ENCODE measurements at places on chromosomes 3 and 15.

DNA sequence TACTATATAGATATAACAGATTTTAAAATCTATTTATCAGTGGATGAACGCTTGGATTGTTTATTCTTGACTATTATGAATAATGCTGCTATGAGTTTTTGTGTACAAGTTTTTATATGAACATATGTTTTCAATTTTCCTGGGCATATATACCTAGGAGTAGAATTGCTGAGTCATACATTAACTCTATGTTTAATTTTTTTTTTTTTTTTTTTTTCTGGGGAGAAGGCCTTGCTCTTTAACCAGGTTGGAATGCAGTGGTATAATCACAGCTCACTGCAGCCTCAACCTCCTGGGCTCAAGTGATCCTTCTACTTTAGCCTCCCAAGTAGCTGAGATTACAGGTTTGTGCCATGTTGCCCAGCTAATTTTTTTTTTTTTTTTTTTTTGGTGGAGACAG is 9.1 kb downstream of the CIDEC start:
- DNase-seq = no peak

- no peak for DNase-seq
Measured at GRCh38 chr3:119967353-119968006, 126.8 kb downstream of the GSK3B start.

GRCh38 chr15:83992324-83993031 is 243.1 kb upstream of the GOLGA6L4 start:
- DNase-seq = no peak

DNA sequence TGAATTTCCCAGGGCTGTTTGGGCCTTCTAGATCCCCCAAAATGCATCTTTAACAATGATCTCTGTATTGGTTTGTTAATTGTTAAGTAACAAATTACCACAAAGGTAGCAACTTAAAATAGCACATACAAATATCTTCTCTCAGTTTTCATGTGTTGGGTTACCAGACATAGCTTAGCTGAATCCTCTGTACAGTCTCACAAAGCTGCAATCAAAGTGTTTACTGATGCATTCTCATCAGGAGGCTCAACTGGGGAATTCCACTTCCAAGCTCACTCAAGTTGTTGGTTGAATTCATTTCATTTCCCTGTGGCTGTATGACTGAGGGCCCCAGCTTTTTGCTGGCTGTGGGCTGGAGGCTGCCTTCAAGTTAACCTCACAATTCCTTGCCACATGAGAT is 297.6 kb downstream of the RPLP1 start:
- peak; percentile 46 for DNase-seq

DNA sequence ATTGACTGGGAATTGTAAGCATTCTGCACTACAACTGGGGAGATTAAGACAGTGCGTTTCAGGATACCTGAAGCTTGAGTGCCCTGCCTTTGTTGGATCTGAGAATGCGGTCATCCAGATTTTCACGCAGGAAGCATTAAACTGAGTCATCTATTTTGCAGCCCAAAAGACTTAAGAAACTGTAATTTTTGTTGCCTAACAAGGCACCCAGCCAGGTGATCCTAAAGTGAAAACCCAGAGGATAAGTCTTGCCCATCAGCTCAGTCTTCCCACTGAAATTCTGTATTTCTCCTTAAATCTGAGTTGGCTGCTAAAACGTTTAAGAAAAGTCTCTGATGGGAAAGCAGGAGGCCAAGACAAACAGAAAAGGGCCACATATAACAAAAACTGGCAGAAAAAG is 242.5 kb upstream of the TMCO5A start:
- DNase-seq = no peak

All from activated CD8-positive, alpha-beta memory T cell treated with anti-CD3 and anti-CD28 coated beads for 24 hours (primary cell).